ENCODE measurements at places on chromosomes 4 and X.

DNA sequence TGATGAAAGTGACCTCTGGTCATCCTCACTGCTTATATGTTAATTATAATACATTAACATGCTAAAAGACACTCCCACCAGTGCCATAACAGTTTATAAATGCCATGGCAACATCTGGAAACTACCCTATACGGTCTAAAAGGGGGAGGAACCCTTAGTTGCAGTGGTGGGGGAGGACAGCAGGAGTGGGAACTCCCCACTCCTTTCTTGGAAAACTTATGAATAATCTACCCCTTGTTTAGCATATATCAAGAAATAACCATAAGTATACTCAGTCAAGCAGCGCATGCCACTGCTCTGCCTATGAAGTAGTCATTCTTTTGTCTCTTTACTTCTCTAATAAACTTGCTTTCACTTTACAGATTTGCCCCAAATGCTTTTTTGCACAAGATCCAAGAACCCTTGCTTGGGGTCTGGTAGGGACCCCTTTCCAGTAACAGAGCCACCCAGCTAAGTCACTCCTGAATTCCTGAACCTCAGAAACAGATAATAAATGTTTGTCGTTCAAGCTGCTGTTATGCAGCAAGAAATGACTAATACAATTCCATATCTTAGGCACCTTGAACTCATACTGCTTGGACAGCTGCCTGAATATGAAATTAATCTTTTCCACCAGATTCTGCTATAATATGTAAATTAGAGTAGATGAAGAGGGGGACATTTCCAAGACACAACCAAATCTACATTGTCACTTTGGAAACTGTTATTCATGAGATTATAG, 14.4 kb upstream of the REPS2 start:
- DNase-seq = no peak

GRCh38 chr4:121016611-121017010, 55.7 kb downstream of the NDNF start:
- DNase-seq = no peak

GRCh38 chr4:71978210-71978835, 53.5 kb upstream of the NPFFR2 start:
- DNase-seq = no peak

- no peak for DNase-seq
Observed at GRCh38 chr4:26992657-26993361, 132.2 kb downstream of the STIM2 start.

GRCh38 chr4:76310683-76311082, 4.2 kb downstream of the STBD1 start:
- no peak for DNase-seq

DNA sequence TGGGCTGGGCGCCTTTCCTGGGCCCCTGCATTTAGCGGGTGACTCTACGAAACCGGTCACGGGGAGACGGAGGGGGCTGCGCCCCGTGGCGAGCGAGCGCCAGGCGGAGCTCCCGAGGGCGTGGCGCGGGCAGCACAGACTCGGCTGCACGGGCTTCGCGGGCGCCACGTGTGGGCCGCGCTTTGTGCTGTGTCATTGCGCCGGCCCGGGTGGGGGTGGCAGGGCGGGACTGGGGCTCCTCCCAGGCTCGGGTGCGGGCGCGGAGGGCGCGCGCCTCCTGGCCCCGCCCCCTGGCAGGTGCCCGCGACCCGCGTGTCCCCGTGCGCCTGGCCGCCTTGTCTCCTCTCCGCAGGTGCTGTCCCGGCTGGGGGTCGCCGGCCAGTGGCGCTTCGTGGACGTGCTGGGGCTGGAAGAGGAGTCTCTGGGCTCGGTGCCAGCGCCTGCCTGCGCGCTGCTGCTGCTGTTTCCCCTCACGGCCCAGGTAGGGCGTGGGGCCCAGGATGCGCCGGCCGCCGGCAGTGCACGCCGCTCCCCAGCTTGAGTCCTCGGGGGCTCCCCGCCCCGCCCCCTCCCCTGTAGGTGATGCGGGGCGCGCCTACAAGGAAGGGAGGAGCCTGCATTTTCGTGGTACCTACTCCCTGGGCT, 651 bp downstream of the UCHL1 start:
- no peak for DNase-seq
